Germinal center (tissue), 1 donor: ENCODE measurements at places on chromosomes 6 and 20.

GRCh38 chr6:11952316-11952715, 59.8 kb upstream of the HIVEP1 start:
- no peak for DNase-seq

DNA sequence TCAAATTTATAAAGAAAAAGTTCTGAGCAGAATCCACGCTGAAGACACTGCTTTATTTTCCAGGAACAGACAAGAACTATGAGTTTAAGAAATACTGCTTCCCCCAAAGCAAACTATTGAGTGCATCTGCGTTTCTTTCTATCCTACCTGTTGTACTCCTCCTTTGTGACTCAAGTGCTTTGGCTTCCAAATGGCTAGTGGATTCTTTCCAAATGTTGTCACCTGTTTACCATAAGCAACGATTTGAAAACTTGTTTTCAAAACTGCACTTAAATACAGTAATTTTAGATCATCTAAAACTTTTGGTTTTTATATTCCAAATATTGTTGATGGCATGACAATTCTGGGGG, 9.5 kb downstream of the PXDC1 start:
- no peak for DNase-seq

GRCh38 chr20:49179368-49180277, 8.5 kb downstream of the STAU1 start:
- DNase-seq: no peak

GRCh38 chr6:147099974-147100373, 104.2 kb upstream of the STXBP5 start:
- no peak for DNase-seq

- peak; percentile 14 for DNase-seq
Measured at GRCh38 chr6:116217069-116217468, 36.8 kb downstream of the TSPYL4 start.

DNA sequence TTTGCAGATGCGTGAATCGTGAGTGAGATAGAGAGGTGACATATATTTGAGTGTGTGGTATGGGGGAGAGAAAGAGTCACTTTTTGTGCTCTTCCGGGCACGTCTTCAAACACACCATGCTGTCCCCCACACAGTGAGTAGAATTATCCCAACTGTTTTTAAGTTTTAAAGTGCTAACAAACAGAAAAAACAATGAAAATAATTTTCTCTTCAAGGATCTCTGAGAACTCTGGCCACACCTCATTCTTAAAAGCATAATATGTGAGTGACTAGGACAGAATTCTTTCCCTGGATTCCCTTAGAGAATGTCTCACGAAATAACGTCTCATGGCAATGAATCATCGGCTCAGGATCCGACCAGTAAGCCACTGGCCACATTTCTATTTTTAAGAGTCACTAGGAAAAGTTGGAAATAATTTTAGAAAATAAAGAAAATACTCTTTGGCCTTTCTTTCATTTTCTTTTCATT, 235.7 kb upstream of the ZNF217 start:
- DNase-seq: no peak

DNA sequence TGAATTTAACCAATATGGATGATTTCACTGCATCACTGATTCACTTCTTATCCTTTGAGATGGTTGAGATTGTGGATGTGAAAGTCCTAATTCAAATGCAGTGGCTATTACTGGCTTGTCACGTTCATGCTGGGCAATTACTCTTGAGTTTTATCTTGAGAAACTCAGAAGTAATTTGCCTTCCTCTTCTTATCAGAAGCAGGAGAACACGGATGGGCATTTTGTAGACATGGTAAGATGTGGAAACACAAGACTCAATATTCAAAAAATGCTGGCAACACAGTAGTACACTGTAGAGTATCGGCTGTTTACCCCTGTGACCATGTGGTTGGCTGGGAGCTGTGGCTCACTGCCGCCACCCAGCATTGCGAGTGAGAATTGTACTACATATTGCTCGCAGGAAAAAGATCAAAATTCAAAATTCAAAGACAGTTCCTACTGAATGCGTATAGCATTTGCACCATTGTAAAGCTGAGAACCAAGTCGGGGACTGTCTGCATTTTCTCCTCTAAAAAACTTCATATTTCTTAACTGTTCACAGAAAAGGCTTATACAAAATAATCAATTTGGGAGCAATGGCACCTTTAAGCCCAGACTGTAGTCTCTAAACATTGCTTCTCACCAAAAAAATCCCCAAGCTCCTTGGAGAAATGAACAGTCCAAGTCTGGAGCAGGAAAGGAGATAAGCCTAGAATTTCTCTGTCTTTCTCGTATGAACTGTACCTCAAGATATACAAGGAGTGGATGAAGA, 61.9 kb upstream of the ELOVL5 start:
- DNase-seq: peak; percentile 70

- no peak for DNase-seq
Measured at GRCh38 chr6:20024978-20025377, 187.3 kb downstream of the MBOAT1 start.

DNA sequence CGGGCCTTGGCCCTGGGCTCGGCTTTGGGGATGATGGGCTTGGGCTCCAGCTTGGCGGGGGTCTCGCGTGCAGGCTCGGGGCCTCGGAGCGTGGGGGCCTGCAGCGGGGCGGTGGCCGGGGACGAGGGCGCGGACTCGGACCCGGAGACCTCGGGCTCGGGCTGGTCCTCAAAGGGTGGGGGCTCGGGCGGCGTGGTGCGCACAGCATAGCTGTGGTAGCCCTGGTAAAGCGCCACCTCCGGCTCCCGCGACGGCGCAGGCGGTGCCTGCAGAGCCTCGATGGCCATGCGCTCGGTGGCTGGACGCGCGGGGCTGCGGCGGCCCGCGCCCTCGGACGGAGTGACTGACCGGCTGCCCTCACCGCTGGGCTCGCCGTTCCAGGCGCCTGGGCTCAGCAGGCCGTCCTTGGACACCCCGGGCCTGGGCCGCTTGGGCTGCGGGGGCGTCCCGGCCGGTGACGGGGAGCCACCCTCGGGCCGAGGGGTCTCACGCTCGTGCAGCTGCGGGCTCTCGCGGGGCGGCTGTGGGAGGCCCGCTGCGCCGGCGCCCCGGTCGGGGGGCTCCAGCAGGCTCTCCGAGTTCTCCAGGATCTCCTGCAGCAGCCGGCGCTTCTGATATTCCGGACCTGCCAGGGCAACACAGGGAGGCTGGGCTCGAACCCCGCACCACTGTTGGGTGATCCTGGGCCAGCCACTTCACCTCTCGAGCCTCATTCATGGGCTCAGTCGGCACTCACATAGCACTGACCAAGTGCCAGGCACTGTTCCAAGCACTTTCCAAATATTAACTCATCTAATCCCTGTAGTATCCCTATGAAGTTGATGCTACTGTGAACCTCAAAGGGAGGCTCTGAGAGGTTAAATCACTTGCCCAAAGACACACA, 71.0 kb downstream of the JPH2 start:
- no peak for DNase-seq

DNA sequence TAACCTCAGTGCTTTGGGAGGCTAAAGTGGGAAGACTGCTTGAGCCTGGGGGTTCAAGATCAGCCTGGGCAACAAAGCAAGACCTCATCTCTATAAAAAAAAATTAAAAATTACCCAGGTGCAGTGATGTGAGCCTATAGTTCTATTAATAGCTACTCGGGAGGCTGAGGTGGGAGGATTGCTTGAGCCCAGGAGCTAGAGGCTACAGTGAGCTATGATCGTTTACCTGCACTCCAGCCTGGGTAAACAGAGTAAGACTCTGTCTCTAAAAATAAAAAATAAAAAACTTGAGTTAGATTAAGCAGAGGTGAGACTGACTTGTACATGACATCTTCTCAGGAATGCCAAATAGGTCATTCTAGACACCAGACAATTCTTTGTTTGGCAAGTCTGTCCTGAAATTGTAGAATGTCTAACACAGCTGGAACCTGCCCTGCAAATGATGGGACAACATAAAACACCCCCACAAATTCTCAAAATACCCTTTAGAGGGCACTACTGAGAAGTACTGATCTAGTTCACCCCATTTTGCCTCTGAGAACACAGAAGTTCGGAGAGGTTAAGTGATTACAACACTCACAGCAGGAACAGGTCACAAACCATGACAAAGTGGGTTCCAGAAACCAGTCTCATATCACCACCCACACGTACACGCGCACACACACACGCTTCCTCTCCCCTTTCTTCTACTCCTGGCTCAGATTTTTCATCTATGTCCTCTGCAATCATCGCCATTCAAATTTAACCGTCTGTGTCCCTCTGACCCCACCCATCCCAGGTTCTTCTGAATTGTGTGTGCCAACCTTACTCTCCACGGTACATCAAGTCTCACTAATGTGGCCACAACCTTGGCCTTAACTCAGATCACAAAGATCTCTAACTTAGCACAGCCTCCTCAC, 38.3 kb downstream of the ARHGAP18 start:
- DNase-seq: peak; percentile 50

GRCh38 chr6:132937466-132937906, 123.1 kb downstream of the RPS12 start:
- DNase-seq: peak; percentile 11

DNA sequence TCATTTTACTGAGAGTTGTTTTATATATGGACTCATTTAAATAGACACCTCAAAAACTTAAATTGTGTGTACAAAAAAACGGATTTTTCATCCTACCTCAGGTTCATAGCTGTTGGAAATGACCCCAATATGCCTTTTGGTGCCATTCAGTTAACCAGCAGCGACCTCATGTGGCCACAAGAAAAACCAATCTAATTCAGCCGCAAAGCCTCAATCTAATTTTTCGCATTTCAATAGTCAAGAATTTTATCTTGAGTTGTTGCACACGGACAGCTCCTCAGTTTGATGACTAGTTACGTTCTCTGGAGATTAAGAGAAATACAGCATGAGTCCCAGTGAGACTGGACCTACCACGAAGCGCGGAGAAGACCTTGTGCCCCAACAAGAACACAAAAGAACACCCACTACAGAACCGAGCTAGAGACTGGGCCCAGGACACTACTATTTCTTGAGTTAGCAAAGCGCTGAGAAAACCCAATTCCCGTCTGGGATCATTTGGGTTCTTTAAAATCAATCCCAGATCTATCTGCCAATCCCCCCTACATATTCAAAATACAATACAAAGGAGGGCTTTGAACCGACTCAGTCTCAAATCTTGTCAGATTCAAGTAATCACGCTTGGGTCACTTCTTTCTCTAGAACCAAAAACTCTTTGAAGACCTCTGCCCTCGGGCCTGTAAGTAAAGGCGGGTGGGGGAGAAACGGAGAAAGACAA, 1.1 kb downstream of the TCP11 start:
- DNase-seq: peak; percentile 47

- DNase-seq: no peak
Measured at GRCh38 chr20:40565682-40566040, 123.4 kb downstream of the MAFB start.

DNA sequence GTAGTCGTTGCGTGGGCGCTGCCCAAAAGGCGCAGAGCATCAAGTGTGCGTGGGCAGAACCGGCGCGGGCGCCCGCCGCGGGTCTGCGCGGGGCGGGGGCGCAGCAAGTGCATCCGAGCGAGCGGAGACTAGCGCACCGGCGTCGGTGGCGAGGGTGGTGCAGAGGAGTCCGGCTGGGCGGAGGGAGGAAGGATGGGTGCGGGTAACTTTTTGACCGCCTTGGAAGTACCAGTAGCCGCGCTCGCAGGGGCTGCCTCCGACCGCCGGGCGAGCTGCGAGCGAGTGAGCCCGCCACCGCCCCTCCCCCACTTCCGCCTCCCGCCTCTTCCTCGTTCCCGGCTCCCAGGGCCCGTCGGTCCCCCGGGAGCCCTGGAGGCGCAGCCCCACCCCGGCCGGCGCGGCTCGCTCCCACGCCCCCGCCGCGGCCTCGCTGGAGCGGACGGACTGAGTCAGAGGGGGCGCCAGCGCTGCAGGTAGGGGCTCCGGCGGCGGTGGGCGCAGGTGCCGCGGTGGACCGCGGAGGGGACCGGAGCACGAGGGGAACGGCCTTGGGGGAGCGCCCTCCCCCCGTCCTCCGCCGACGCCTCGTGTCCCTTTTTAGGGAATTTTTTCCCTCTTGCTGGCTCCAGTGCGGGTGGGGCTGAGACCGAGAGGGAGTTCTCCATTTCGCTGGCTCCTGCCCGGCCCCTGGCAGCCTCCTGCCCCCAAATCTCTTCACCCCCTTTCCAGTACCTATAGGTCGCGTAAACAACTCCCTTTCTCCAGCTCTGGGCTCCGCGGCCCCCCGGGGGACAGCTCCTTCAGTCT, 1.6 kb upstream of the DBNDD2 start:
- DNase-seq: peak; percentile 33

GRCh38 chr6:35343092-35343834, 905 bp downstream of the PPARD start:
- DNase-seq: peak; percentile 46

GRCh38 chr20:32959351-32960221, 44.6 kb downstream of the SUN5 start:
- no peak for DNase-seq

GRCh38 chr20:11712639-11713160, 205.0 kb upstream of the BTBD3 start:
- DNase-seq: no peak

- DNase-seq: no peak
Measured at GRCh38 chr6:38273325-38273724, 366.4 kb downstream of the BTBD9 start.

GRCh38 chr6:106757722-106758467, 128.5 kb downstream of the QRSL1 start:
- no peak for DNase-seq

- no peak for DNase-seq
Measured at GRCh38 chr20:20022498-20022897, 5.3 kb downstream of the NAA20 start.

- DNase-seq: no peak
Measured at GRCh38 chr20:52622081-52622480, 350.1 kb upstream of the TSHZ2 start.

- DNase-seq: no peak
Measured at GRCh38 chr6:145110109-145110508, 625.2 kb downstream of the EPM2A start.
